ENCODE measurements at places on chromosomes 6 and 20.

GRCh38 chr6:4153514-4153985 is 18.2 kb upstream of the ECI2 start:
- DNase-seq: no peak

GRCh38 chr6:104642871-104643270 is 216.8 kb downstream of the HACE1 start:
- DNase-seq: peak; percentile 45

DNA sequence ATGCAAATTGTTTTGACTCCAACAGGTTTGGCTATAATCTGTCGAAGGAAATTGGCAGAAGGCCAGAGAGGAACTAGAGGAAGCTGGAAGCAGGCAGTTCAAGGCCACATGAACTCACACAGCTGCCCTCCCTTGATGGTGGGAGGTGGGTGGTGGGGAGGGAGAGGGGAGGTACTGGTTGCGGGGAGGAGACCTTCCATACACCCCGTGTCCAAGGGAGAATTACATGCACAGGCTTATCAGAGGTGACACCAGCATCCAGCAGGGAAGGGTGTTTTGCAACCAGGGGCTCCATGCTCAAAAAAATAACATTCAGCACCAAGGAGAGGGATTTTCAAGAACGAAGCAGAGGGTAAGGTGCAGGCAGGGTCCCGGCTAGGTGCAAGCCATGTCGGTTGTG is 9.1 kb downstream of the PRND start:
- peak; percentile 37 for DNase-seq

DNA sequence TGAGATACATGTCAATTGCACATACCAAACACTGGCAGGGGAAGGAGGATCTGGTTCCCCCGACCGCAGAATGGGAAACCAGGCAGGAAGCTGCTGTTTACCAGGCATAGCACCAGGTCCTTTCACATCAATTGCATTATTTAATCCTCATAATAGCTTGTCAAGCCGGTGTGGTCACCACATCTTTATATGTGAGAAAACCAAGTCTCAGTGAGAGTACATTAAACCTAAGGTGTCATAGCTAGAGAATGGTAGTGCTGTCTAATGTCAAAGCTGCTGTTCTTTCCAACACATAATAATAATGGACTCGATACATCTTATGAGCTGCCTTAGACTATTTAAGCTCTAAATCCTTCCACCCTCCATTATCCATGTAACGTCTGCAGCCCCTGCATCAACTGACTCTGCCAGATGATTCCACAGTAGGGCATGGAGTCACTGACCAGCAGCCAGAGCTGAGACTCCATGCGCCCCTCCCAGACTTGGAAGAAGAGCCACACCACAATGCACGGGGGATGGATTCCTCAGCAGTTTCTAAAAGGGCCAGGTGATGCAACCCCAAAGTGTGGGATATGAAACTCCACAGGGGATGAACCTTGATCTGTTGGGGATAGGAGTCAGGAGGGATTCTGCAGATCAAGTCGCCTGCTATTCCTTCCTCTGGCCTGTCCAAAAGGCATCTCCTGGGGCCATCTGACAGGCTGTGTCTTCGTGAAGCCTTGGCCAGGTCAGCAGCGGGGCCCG is 71.8 kb downstream of the GPR6 start:
- no peak for DNase-seq

- no peak for DNase-seq
These were observed 68.1 kb downstream of the TRERF1 start for GRCh38 chr6:42383421-42384205.

- no peak for DNase-seq
These were observed 152.5 kb downstream of the FOXC1 start for GRCh38 chr6:1762203-1762602.

DNA sequence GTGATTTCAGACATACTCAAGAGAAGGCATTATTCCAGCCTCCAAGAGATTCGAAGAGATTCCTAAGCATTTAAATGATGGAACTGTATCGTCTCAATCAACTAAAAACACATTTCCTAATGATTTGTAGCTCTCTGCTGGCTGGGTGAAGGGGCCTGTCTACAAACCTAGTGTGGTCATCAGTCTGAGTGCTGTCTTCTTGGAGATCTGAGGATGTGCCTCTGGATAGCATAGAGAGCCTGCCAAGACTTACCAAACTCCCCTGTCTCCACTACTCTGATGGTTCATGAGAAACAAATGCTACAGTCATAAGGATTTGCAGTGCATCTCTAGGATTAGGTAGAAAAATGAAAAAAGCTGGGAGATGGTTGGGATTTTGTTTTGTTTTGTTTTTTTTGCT is 176.9 kb upstream of the CITED2 start:
- DNase-seq: no peak

- no peak for DNase-seq
These were observed 517.5 kb downstream of the CDKAL1 start for GRCh38 chr6:21051777-21052176.

DNA sequence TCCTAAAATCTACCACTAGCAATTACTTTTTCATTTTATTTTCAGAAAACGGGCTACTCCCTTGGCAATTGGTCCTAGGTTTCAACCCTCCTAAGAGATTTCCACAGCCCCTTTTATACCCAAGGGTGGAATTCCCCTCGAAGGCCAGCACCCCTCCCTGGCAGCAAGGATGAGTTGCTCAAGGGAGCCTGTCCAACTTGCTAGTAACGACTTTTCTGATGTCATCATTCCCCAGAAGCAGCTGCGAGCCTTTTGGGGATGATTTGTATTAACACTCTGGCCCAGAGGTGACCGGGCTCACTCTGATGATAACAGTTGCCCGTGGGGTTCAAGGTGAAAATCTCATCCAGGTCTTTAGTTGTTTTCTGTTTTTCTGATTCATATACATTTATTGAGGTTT is 30.7 kb upstream of the NAA20 start:
- peak; percentile 43 for DNase-seq

DNA sequence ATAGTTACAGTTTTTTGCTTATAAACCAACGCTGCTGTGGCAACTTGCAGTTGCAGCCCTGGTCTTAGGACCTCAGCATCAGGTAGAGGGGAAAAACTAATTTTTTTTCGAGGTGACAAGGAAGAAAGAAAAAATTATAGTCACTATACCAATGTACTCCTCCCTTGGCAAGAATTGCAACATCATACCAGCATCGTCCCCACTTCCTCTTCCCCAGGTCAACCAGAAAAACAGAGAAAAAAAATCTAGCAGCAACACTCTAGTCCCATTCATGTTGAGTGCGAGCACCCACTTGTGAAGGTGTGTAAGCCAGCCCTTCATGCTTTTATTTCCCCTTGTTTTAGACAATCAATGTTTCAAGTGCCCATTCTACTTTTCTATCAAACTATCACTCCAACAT is 13.1 kb upstream of the DCBLD1 start:
- DNase-seq: no peak

- no peak for DNase-seq
These were observed 17.4 kb upstream of the SLCO4A1 start for GRCh38 chr20:62624719-62625453.

GRCh38 chr6:125054331-125054730 is 92.1 kb downstream of the RNF217 start:
- no peak for DNase-seq
